ENCODE measurements at places on chromosomes 1 and 21. TPM values are rescaled to one million over a fixed set of nuclear protein-coding genes. Genes with fewer than 3 reads are reported as not detected.

The CDC7 gene
- total RNA-seq: 1.6 TPM

GRCh38 chr1:31715873-31716220 is 12.0 kb upstream of the COL16A1 start:
- DNase-seq: no peak
- H3K36me3 ChIP-seq: no peaks in the 10 kb centered on the region
- H3K4me1 ChIP-seq: peaks cover 22% of the 10 kb centered on the region
- no peak overlapping the region for H3K4me3 ChIP-seq
- no peak overlapping the region for H3K27ac ChIP-seq
- no peaks in the 10 kb centered on the region for H3K27me3 ChIP-seq

The BTG2 gene
- total RNA-seq: 178 TPM

The BACE2 gene
- total RNA-seq: 43.0 TPM

- no peak for DNase-seq
- H3K36me3 ChIP-seq: no peaks in the 10 kb centered on the region
- H3K27ac ChIP-seq: no peak overlapping the region
- H3K27me3 ChIP-seq: no peaks in the 10 kb centered on the region
- no peaks in the 10 kb centered on the region for H3K4me1 ChIP-seq
Observed at GRCh38 chr1:231170875-231171274, 9.0 kb downstream of the TRIM67 start.

- no peaks in the 10 kb centered on the region for H3K27me3 ChIP-seq
- H3K4me1 ChIP-seq: peaks cover 16% of the 10 kb centered on the region
- peak overlapping the region; percentile 18 for H3K27ac ChIP-seq
- no peak overlapping the region for H3K4me3 ChIP-seq
Observed at GRCh38 chr1:183219616-183220009, 33.5 kb downstream of the LAMC2 start.

GRCh38 chr1:246052603-246053002 is 454.5 kb downstream of the SMYD3 start:
- H3K36me3 ChIP-seq: no peaks in the 10 kb centered on the region
- H3K4me1 ChIP-seq: no peaks in the 10 kb centered on the region
- DNase-seq: no peak
- no peaks in the 10 kb centered on the region for H3K27me3 ChIP-seq
- H3K4me3 ChIP-seq: no peak overlapping the region
- H3K27ac ChIP-seq: no peak overlapping the region

GRCh38 chr1:159755451-159756007 is 25.2 kb upstream of the DUSP23 start:
- no peak overlapping the region for H3K4me3 ChIP-seq
- no peak for DNase-seq
- peak overlapping the region; percentile 54 for H3K27ac ChIP-seq
- no peaks in the 10 kb centered on the region for H3K27me3 ChIP-seq
- H3K36me3 ChIP-seq: no peaks in the 10 kb centered on the region

GRCh38 chr1:116329524-116330341 is 43.3 kb upstream of the ATP1A1 start:
- H3K36me3 ChIP-seq: no peaks in the 10 kb centered on the region
- H3K27ac ChIP-seq: peak overlapping the region; percentile 76
- H3K4me1 ChIP-seq: peaks cover 33% of the 10 kb centered on the region
- H3K27me3 ChIP-seq: no peaks in the 10 kb centered on the region
- no peak for DNase-seq
- H3K4me3 ChIP-seq: no peak overlapping the region

The TPTE gene
- not detected for total RNA-seq

DNA sequence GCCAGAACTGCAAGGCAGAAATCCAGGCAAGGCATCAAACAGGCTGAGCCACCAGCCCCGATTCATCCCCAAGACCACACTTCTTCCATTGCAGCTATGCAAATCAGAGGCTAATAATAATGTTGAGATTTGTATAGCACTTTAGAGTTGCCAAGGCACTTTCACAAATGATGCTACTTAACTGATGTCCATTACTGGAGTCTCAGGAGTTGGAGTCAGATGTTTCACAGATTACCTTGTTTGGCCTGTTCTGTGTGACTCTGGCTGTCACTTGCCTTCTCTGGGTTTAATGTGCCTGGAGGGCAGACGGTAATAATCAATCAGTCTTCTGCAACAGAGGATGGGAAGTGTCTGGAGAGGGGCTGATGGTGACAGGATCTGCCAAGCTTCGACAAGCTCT is 40.8 kb upstream of the MPZL1 start:
- peaks cover 6% of the 10 kb centered on the region for H3K4me1 ChIP-seq
- H3K27me3 ChIP-seq: no peaks in the 10 kb centered on the region

GRCh38 chr1:215665215-215665614 is 98.1 kb downstream of the KCTD3 start:
- H3K4me1 ChIP-seq: no peaks in the 10 kb centered on the region
- no peak for DNase-seq
- no peaks in the 10 kb centered on the region for H3K27me3 ChIP-seq
- no peaks in the 10 kb centered on the region for H3K36me3 ChIP-seq

DNA sequence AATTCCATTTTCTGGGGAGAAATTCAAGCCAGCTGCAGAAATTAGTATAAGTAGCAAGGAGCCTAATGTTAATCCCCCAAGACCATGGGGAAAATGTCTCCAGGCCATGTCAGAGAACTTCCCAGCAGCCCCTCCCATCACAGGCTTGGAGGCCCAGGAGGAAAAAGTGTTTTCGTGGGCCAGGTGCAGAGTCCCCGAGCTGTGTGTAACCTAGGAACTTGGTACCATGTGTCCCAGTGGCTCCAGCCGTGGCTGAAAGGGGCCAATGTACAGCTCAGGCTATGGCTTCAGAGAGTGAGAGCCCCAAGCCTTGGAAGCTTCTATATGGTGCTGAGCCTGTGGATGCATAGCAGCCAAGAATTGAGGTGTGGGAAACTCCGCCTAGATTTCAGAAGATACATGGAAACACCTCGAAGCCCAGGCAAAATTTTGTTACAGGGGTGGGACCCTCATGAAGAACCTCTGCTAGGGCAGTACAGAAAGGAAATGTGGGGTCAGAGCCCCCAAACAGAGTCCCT is 286.3 kb downstream of the MATN1 start:
- H3K4me3 ChIP-seq: no peak overlapping the region
- no peaks in the 10 kb centered on the region for H3K36me3 ChIP-seq
- H3K27ac ChIP-seq: no peak overlapping the region
- H3K27me3 ChIP-seq: no peaks in the 10 kb centered on the region
- no peaks in the 10 kb centered on the region for H3K4me1 ChIP-seq

- H3K36me3 ChIP-seq: no peaks in the 10 kb centered on the region
- no peak for DNase-seq
- peaks cover 31% of the 10 kb centered on the region for H3K4me1 ChIP-seq
- H3K27ac ChIP-seq: no peak overlapping the region
- H3K4me3 ChIP-seq: no peak overlapping the region
- no peaks in the 10 kb centered on the region for H3K27me3 ChIP-seq
Observed at GRCh38 chr1:225441314-225442122, 13.7 kb upstream of the LBR start.

GRCh38 chr1:170296642-170297041 is 150.9 kb downstream of the NTMT2 start:
- no peaks in the 10 kb centered on the region for H3K36me3 ChIP-seq
- no peaks in the 10 kb centered on the region for H3K27me3 ChIP-seq
- no peaks in the 10 kb centered on the region for H3K4me1 ChIP-seq

The AK5 gene
- not detected for total RNA-seq

- peaks cover 15% of the 10 kb centered on the region for H3K36me3 ChIP-seq
- H3K27ac ChIP-seq: no peak overlapping the region
- H3K27me3 ChIP-seq: no peaks in the 10 kb centered on the region
- H3K4me3 ChIP-seq: no peak overlapping the region
- no peak for DNase-seq
Observed at GRCh38 chr1:67044631-67045270, 9.2 kb downstream of the SLC35D1 start.

- H3K36me3 ChIP-seq: no peaks in the 10 kb centered on the region
- no peaks in the 10 kb centered on the region for H3K27me3 ChIP-seq
- H3K4me3 ChIP-seq: no peak overlapping the region
- DNase-seq: no peak
- peaks cover 12% of the 10 kb centered on the region for H3K4me1 ChIP-seq
- no peak overlapping the region for H3K27ac ChIP-seq
Observed at GRCh38 chr1:43987159-43987902, 4.1 kb upstream of the CCDC24 start.

- no peaks in the 10 kb centered on the region for H3K27me3 ChIP-seq
- DNase-seq: no peak
- peaks cover 45% of the 10 kb centered on the region for H3K4me1 ChIP-seq
- H3K27ac ChIP-seq: no peak overlapping the region
Observed at GRCh38 chr21:15743593-15743992, 13.8 kb downstream of the USP25 start.

DNA sequence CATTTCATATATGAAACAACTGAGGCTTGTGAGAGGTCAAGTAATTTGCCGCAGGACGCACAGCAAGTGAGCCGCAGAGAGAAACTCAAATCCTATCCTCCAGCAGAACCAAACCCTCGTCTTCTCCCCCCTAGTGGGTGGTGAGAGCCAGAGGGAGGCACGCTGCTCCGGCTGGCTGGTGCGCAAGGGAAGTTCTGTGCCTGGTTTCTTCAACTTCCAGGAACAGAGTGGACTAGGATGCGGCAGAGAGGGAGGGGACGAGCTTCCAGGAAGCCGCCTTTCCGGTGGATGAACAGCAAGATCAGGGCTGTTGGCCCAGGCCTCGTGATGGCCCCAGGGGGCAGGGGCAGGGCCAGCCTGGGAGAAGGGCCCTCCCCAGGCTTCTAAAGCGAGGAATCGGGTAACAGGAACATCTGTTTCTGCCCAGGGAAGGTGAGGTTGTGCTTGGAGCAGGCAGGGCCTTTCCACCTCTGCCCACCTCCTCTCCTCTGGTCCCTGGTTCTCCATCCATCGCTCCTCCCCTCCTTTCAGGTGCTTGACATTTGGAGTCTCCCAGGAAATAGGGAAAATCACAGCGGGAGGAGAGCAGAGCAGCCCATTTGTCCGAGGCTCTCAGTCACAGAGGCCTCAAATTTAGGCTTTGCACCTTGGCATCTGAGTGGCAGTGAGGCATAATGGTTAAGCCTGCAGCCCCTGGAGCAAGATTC is 16.8 kb upstream of the PDIK1L start:
- H3K4me1 ChIP-seq: peaks cover 12% of the 10 kb centered on the region
- no peaks in the 10 kb centered on the region for H3K36me3 ChIP-seq
- no peak overlapping the region for H3K27ac ChIP-seq
- peak; percentile 43 for DNase-seq
- H3K27me3 ChIP-seq: no peaks in the 10 kb centered on the region

GRCh38 chr1:92583821-92584760 is 97.4 kb upstream of the GFI1 start:
- H3K27ac ChIP-seq: no peak overlapping the region
- H3K27me3 ChIP-seq: no peaks in the 10 kb centered on the region
- no peaks in the 10 kb centered on the region for H3K4me1 ChIP-seq
- no peak overlapping the region for H3K4me3 ChIP-seq
- no peak for DNase-seq
- peaks cover 11% of the 10 kb centered on the region for H3K36me3 ChIP-seq

GRCh38 chr1:64956010-64956640 is 10.2 kb downstream of the JAK1 start:
- H3K4me3 ChIP-seq: no peak overlapping the region
- H3K27me3 ChIP-seq: no peaks in the 10 kb centered on the region
- no peaks in the 10 kb centered on the region for H3K36me3 ChIP-seq
- DNase-seq: no peak

DNA sequence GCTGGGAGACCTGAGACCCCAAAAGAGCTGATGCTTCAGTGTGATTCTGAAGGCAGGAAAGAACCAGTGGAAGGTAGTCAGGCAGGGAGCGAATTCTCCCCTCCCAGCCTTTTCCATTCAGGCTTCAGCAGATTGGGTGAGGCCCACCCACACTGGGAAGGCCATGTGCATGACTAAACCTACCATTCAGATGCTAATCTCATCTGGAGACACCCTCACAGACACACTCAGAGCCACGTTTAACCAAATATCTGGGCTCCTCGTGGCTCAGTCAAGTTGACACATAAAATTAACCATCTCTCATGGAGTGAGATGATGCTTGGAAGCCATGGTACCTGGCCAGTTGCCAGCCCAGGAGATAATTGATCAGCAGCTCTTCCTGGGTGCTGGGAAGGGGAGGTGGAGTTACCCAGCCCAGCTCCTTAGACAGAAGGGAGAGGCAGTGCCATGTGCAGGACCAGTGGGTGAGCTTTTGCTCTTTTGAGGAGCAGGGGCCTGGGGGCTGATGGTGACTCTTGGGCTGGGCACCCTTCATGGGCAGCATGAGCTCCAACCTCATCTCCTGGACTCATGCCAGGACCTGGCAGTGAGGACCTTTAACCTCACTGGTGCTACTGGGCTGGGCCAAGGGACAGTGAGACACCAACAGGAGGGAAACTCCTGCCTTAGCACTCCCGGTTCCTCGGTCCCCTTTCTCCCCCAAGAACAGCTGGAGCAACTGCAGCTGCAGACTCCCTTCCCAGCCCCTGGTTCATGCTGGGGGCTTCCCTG is 89.0 kb upstream of the ACTL8 start:
- no peaks in the 10 kb centered on the region for H3K4me1 ChIP-seq
- H3K36me3 ChIP-seq: no peaks in the 10 kb centered on the region
- H3K27me3 ChIP-seq: no peaks in the 10 kb centered on the region
- DNase-seq: no peak

DNA sequence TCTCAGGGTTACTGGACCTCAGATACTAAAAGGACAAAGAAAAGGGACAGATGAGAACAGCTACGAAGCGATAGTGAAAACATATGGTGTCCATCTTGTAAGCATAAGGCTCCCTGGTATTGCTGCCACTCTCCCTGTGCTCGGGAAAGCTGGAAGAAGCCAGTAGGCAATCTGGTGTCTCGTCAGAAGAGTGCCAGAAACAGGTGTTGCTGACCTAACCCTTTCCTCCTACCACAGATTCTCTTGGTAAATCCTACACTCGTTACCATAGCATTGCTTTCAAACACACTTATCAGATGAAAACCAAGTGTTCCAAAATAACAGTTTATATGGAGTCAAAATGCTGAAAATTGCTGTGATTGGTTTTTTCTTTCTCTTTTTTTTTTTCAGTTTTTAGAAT is 146.3 kb downstream of the NRIP1 start:
- no peak overlapping the region for H3K4me3 ChIP-seq
- no peaks in the 10 kb centered on the region for H3K36me3 ChIP-seq
- H3K27ac ChIP-seq: no peak overlapping the region
- DNase-seq: no peak
- H3K27me3 ChIP-seq: no peaks in the 10 kb centered on the region

The DVL1 gene
- 72.5 TPM for total RNA-seq

The LGR6 gene
- 0.46 TPM for total RNA-seq

DNA sequence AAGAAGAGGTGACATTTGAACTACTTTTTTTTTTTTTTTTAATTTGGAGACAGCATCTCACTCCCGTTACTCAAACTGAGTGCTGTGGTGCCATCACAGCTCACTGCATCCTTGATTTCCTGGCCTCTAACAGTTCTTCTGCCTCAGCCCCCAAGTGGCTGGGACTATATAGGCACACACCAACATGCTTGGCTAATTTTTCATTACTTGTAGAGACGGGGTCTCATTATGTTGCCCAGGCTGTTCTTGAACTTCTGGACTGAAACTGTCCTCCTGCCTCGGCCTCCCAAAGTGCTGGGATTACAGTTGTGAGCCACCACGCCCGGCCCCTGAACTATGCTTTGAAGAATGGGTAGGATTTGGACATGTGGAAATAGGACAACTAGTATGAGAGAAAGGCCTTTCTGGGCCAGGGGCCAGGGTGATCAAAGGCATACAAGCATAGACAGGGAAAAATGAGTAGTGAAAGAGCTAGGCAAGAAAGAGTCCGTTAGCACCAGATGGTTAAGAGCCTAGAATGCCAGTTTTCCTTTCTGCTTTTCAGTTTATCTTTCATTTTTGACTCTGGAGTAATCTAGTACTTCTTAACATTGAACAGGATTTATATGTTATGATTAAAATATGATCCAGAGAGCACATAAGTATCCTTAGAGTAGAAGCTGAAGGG is 6.3 kb downstream of the RABGAP1L start:
- no peaks in the 10 kb centered on the region for H3K36me3 ChIP-seq
- DNase-seq: no peak
- no peak overlapping the region for H3K4me3 ChIP-seq
- peaks cover 4% of the 10 kb centered on the region for H3K4me1 ChIP-seq

GRCh38 chr21:16519036-16519435 is 789.3 kb downstream of the USP25 start:
- H3K4me3 ChIP-seq: no peak overlapping the region
- no peaks in the 10 kb centered on the region for H3K36me3 ChIP-seq
- H3K27me3 ChIP-seq: no peaks in the 10 kb centered on the region

The NKAIN1 gene
- total RNA-seq: 0.13 TPM

Data from upper lobe of left lung (tissue), 6 donors.